ENCODE measurements at places on chromosomes 5 and 9. TPM values are rescaled to one million over a fixed set of nuclear protein-coding genes. Genes with fewer than 3 reads are reported as not detected.

PHF24 gene
- polyA plus RNA-seq, result 0.10 TPM

SHC3 gene
- polyA plus RNA-seq, result 3.0 TPM

SLC25A2 gene
- polyA plus RNA-seq, result 0.14 TPM

MAML1 gene
- polyA plus RNA-seq, result 55.3 TPM

DNA sequence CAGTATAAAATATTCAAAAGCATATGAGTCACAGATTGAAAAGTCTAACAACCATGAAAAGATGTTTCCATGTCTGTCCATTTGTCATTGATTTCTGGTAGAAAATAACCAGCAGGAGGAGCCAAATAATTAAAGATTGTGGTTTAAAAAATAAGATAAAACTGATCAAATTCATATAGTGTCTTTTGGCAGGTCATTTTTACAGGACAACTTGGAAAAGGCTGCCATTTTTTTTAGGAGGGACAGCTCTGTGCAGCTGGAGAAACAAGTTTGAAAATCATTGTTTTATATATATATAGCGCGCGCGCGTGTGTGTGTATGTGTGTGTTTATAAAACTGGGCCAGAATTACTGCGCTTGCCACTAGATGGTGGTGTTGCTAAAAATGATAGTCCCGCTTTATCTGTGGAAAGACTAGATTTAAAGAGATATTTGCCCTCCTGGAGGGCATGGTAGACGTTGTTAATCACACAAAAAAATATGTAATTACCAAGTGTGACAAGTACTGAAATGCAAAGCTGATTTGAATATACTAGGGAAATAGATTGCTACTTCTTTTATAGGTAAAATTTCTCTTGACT, 1.3 kb upstream of the TRMO start:
- DNase-seq, result peak; percentile 54

DNA sequence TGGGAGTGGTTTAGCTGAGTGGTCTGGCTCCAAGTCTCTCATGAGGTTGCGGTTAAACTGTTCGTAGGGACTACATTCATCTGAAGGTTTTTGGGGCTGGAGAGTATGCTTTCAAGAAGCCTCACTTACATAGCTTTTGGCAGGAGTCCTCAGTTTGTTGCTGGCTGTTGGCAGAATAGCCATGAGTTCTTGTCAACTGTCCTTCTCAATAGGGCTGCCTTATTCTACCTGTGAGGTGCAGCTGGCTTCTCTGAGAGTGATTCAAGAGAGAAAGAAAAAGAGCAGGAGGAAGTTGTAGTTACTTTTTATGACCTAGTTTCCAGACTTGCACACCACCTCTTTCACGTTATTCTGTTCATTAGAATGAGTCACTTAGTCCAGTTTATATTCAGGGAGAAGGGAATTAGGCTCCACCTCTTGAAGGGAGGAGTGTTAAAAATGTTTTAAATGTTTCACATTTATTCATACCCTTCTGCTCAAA, 33.2 kb downstream of the YTHDC2 start:
- DNase-seq, result no peak

- DNase-seq, result no peak
Observed at GRCh38 chr5:95410279-95410678, 19.1 kb downstream of the FAM81B start.

DNA sequence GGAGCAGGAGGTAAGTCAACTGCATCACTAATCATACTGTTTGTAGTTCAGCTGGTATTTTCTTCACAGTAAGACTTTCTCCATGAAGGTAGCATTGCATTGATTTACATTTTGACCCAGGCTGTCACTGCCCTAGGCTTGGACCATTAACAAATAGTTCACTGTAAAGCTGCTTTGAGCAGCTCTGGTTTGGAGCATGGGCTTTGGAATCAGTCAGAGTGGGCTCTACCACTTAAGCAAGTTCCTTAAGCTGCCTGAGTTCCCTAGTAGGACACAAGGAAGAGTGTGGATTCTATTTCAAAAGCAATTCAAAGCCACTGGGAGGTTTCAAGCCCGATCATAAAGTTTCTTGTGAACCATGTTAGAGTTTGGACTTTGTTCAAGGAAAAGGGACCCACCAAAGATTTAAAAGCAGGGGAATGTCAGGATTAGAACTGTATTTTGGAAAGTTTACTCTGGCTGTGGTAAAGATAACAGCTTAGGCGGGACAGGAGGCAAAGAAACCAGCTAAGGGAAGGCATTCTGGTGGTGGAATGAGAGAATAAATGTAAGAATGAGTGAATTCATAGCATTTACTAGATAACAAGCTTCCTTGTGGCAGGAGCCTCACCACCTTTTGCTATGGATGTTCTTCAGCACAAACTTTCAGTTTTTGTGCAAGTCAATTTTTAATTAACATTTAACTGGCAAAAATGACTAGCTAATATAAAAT, 12.3 kb upstream of the PANK3 start:
- no peak for DNase-seq

GRCh38 chr9:134738869-134739659, 97.5 kb downstream of the COL5A1 start:
- peak; percentile 24 for DNase-seq

Data from left renal cortex interstitium (tissue), 4 donors.